ENCODE measurements at places on chromosomes 6 and 20.
A peak's percentile ranks its signal among the peaks of the same experiment; 100 is the strongest.

DNA sequence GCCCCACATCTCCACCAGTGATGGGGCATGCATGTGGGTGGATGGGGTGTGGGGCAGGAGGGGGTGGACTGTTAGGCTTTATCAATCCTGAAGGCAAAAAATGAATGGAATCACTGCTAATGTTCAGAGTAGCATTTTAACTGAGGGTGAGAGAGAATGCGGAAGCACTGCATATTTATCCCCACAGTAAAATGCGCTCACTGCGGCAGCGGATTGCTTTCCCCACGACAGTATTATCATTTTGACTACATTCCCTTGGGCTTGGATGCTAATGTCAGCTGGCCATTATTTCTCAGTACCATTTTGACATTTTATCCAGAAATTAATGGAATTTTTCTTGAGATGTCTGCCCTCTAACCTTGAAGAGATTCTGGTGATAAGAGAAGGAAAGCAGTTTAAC, 13.4 kb downstream of the ALDH8A1 start:
- no peak for DNase-seq

DNA sequence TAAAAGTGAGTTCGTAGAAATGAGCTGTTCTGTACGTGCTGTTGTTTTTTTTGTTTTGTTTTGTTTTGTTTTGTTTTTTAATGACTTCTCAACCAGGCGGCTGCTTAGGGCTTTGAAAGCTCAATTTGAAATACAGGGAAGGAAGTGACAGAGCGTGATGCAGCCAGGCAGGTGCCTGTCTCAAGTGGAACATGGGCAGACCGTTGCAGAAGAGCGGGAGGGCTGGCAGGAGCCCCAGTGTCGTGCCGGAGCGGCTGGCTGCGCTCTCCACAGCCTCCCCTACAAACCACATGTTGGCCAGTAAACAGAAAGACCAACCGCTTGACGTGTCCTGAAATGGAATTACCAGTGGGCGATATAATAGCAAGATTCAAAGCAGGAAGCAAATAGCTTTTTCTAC, 164.9 kb upstream of the RREB1 start:
- no peak for DNase-seq

- DNase-seq, result no peak
Observed at GRCh38 chr20:51287628-51288413, 254.7 kb downstream of the NFATC2 start.

DNA sequence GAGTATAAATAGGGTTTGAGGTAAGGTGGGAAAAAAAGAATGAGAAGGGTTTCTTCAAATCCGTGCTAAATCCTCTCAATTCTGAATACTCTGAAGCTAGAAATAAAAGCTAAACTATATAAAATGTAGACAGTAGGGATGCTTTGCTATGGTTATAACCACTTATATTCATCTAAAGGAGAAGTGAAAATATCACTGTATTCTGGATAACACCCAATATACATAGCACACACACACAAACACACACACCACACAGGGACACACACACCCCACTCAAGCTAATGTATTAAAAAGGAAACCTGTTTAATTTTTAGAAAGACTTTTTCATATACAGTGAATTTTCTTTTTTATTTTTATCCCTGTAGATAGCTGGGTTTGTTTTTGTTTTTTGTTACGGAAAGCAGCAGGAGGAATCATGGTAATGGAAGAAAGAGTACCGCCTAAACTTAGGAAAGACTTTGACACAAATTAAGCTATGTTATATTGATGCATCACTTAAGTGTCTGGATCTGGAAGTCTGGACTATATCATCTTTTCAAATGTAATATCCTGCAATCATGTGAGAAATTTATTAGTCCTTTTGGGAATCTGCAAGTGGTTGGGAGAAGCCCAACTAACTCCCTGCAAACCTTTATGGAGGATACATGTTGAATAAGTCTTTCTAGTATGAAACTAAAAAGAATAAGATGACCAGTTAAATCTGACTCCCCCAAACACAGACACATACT, 68.4 kb upstream of the FABP7 start:
- no peak for DNase-seq

DNA sequence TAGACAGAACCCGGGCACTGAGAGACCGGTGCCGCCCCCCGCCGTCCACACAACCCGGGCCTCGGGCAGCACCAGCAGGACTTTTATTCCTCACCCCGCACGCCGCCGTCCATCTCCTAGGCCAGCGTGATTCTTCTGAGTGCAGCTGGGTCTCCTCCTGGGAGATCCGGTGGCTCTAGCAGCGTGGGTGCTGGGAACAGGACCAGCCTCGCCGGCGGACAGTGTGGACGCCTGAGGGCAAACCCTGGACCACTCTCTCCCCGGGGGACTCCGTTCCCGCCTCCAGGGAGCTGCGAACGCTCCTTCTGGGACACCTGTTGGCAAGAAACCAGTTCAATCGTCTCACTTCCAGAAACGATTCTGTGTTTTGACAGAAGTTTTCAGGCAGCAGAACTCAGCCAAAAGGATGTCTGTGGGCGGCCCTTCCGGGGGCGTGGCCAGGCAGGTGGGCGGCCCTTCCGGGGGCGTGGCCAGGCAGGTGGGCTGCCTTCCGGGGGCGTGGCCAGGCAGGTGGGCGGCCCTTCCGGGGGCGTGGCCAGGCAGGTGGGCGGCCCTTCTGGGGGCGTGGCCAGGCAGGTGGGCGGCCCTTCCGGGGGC, 130.7 kb downstream of the DLL1 start:
- no peak for DNase-seq

- no peak for DNase-seq
Observed at GRCh38 chr6:34575326-34575725, 19.2 kb upstream of the SPDEF start.

DNA sequence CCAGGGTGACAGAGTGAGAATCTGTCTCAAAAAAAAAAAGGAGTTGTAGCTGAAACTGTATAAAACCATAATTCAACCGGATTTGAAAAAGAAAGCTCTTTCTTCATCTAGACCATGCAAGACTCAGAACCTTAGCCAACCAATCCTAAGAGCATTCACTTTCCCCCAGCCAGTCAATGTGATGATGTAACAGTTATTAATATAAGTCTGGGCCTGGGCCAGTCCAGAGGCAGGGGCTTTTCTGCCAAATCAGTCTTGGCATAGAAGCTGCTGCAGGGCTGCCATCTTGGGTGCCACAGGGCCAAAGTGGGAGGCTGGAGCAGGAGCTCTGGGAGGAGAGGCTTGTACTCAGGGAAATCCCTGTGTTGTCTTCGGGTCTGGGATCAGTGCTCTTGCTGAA, 288.4 kb downstream of the CLIC5 start:
- no peak for DNase-seq

DNA sequence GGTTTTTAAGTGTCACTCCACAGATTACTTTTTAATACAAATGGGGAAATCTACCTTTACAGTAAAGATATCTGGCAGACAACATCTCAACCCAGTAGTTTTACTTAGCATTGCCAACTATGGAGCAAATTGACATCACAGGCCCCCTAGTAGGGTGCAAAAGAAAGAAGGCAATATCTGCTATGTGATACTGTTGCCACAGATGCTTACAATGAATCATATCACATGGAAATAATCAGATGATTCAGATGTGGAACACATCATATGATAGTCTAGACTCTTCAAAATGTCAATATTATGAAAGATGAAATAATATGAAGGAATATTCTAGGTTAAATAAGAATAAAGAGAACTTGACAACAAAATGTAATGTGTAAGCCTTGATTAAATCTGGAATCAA, 322.5 kb downstream of the BMP2 start:
- DNase-seq, result no peak

GRCh38 chr20:44324343-44324742, 12.5 kb upstream of the R3HDML start:
- no peak for DNase-seq

- DNase-seq, result no peak
Observed at GRCh38 chr6:19013026-19013705, 626.0 kb downstream of the RNF144B start.

GRCh38 chr6:32178547-32179440, 589 bp downstream of the RNF5 start:
- no peak for DNase-seq

- no peak for DNase-seq
Observed at GRCh38 chr6:162713974-162714780, 13.4 kb downstream of the PRKN start.

GRCh38 chr6:47161176-47161687, 119.1 kb upstream of the ADGRF1 start:
- no peak for DNase-seq

- DNase-seq, result no peak
Observed at GRCh38 chr6:56914798-56915658, 39.9 kb upstream of the BEND6 start.

GRCh38 chr6:98678481-98678880, 155.9 kb upstream of the POU3F2 start:
- DNase-seq, result no peak

GRCh38 chr20:53032478-53032932, 60.3 kb downstream of the TSHZ2 start:
- no peak for DNase-seq

- DNase-seq, result no peak
Observed at GRCh38 chr20:18533491-18533890, 25.8 kb downstream of the SEC23B start.

DNA sequence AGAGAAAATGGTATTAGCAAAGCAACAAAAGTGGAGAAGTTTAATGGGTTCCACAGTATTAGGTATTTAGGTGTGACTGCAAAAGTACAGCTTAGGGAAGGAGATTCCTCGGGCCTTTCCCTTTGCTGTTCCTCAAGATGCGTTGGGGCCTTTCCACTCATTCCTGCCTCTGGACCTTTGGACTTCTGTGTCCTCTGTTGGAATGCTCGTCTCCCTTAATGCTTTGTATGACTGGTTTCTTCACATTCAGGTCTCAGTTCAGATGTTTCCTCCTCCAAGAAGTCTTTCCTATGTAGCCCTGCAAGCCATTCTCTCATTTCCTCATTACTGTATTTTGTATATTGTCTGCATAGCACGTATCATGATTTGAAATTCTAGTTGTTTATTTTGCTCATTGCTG, 39.6 kb downstream of the CTNNBL1 start:
- DNase-seq, result no peak

- DNase-seq, result no peak
Observed at GRCh38 chr20:60316476-60317158, 358.4 kb downstream of the CDH26 start.

DNA sequence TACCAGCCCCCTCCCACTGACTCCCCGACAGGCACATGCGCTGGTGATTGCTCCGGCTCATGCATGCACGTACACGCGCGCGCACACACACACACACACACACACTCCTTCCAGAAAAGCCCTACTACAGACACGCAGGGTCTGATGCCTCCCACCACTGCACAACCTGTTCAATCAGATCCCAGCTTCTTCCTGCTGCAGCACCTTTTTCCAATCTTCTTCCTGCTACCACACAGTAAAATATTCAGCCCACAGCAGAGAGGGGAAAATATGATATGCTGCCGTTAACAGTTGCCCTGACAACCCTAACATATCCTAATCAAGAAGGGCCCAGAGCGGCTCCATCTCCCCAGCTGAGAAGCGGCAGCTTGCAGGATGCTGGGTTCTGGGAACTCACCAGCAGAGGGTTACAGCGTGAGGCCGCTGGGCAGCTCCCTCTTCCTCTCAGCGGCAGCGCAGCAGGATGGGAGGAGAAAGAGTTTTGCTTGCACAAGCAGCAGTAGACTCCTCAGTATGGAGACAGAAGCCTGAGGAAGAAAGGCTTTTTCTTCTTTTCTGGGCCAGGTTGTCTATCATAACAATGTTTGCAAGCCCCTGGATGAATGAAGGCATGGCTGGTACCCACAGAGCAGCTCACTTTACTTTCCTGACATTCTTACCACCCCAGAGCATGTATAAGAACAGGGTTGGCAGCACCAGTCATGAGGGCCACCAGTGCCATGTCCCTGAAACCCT, 23.9 kb downstream of the MAP7 start:
- peak; percentile 4 for DNase-seq

DNA sequence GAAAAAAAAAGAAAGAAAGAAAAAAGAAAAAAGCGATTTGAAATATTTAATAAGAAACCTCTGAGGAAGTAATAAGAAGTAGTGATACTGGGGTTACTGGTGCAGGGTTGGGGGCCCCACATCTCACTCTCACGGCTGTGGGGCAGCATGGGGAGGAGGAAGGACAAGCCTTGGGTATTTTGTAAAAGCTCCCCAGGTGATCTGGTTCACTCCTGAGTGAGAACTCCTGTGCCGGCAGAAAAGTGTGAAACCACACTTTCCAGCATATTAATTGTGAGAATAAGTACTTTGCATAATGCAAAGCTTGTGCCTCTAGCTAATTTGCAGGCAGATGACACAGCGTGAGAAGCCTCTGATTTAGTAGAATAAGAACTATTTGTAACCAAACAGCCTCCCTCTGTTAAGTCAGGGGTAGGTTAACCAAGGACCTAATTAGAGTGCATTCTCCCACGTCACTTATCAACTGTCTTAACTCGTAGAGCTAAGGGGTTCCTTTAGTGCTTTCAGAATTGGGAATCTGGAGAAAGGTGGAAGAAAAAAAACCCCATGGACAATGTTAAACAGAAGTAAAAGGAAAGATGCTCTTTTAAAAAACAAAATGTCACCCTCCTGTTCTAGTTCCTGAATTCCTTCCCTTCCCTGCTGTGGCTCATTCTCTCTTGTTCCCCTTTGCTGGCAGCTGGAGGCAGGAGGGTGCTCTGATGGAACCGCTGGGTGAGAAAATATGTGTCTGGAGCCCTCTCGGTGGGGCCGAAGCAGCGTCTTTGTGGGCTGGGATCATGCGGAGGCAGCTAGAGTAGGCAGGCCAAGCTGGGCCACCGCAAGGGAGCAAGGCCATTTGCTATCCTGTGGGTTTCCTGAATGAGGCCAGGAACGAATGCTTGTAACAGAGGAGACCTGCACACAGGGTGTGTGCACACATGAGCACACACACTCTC, 108.7 kb downstream of the FYN start:
- DNase-seq, result peak; percentile 85

- DNase-seq, result no peak
Observed at GRCh38 chr6:34514593-34515472, 41.3 kb downstream of the SPDEF start.

DNA sequence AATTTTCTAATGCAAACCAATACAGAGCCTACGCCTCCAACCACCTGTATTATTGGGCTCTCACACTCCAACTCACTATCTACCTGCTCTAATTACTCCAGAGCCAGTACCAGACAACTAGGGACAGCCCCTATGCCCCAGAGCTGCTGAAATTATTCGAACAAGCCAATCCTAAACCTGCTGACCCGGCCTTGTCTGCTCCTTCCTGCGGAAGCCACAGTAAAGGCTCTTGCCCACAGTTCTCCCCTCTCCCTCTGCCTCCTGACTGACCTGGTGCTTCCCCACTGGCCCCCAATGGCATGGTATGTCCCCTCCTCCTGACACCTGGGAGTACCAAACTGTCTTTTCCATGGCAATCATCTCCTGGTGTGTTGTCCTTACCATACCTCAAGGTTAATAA, 4.1 kb upstream of the TOX2 start:
- DNase-seq, result no peak

GRCh38 chr6:94468830-94469229, 1049.5 kb upstream of the EPHA7 start:
- DNase-seq, result no peak

DNA sequence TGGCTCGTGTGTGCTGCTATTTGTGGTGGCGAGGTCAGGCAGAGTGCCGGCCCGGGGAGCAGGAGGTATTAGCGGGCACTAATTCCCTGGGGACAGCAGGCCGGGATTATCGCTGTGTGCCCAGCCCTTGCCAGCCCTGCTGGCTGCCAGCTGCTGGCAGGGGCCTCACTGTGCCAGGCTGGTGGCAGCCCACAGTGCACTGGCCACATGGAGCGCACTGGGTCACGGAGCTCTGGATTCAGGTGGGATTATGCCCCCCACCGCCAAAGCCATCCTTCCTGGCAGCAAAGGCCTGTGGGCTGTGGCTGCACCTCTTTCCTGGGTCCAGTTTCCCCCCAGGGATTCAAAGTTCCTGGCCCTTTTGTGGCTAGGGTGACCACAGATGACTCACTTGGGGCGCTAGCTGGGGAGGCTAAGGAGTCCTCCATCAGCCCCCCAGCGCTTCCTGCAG, 59.7 kb downstream of the YTHDF1 start:
- no peak for DNase-seq
